ENCODE measurements at places on chromosomes 13 and 19.
A peak's percentile ranks its signal among the peaks of the same experiment; 100 is the strongest.

DNA sequence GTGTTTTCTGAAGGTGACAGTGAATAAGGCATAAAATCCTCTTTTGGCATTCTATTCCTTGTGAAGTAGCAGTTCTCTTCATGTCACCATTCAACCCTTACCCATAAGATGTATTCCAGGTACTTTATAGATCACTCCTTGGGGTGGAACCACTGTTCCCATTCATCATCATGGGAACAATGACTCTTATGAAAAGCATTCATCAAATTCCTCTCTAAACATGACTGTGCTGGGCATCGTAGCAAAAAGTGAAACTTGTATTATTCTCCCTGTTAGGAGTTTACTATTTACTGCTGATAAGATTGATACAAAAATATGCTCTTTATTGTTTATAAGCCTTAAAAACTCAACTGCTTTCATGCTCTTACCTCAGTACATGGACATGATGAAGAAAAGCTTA lies 793.4 kb downstream of the LIG4 start:
- DNase-seq: no peak

DNA sequence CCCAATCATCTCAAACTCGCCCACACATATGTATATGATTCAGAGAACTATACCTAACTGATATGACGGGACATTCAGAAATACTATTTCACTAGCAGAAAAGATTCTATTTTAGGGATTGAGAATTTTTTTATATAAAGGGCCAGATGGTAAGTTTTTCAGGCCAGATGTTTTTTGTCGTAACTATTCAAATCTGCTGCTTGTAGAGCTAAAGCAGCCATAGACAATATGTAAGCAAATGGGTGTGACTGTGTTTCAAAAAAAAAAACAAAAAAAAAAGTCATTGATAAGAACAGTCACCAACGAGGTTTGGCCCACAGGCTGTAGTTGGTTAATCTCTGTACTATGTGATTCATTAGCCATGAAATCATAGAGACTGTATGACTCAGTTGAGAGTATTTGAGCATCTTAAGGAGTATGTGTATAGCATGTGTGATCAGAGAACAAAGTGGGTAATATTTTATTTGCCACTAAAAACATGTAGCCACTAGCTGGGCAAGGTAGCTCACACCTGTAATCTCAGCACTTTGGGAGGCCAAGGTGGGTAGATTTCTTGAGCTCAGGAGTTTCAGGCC lies 2724.7 kb downstream of the PCDH9 start:
- DNase-seq: peak; percentile 8

GRCh38 chr19:2334986-2335846 lies 6.7 kb downstream of the SPPL2B start:
- DNase-seq: no peak

- no peak for DNase-seq
These were observed 1.0 kb upstream of the GTF2F1 start for GRCh38 chr19:6393983-6394412.
